ENCODE measurements at places on chromosomes 11 and 22.

- DNase-seq, result peak; percentile 50
These were observed 29.7 kb upstream of the DDX6 start for GRCh38 chr11:118820412-118821357.

DNA sequence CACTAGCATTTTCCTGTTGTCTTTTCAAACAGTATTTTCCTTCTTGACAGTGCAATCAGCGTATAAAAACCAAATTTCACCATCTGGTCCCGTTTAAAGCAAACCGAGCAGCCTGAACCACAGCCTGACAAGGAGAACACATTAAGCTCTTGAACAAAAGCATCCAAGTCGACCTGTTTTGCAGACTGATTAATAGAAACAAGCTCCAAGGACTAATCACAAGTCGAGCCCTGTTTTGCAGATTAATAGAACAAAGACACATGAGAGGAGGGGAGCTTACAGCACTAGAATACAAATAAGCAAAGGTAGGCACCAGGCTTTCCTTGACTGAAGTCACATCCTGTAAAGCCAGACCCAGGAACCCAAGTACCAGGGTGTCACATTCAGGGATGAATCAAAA is 104.8 kb downstream of the MPPED2 start:
- no peak for DNase-seq

- no peak for DNase-seq
These were observed 19.3 kb upstream of the CKAP5 start for GRCh38 chr11:46865340-46865739.

DNA sequence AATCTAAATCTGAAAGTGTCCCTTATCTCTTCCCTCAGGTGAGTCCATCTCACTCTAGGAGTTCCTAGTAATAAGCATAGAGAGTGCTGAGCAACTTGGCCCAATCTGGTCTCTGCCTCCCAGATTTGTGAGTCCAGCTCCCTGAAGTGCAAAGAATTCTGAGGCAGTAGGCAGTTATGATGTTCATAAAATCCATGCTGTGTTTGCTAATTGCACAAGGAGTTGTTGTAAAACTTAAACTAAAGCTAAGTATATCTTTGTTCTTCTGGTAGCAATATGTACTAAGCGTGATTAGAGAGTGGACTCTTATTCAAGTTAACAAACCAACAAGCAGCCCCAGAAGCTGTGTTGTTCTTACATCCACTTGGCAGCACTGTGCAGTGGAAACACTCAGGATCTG is 7.6 kb upstream of the PTH start:
- DNase-seq, result no peak

DNA sequence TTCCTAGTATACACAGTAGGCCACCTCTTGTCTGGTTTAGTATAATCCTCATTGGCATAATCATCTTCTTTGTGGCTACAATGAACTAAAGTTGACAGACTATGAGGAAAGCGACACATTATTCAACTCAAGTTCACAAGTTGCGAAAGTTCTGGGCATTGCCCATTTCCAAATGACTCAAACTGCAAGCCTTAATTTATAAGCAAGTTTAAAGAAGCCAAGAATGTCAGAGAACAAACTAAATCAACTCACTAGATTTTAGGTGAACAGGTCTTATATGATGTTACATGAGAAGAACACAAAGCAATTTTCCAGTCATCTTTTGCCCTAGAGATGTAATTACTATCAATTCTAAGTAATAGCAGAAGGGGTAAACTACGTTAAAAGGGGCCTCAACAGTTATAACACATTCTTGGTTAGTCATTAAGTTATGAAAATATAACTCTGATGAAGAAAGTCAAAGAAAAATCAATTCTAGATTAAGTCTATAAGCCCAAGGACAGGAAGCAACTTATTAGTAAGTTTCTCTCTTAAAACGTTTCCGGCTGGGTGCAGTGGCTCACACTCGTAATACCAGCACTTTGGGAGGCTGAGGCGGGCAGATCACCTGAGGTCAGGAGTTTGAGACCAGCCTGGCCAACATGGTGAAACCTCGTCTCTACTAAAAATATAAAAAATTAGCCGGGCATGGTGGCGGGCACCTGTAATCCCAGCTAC is 21.5 kb downstream of the PICALM start:
- DNase-seq, result no peak

GRCh38 chr11:70637186-70637800 is 239.0 kb downstream of the CTTN start:
- no peak for DNase-seq

GRCh38 chr11:624705-625635 is at the start of gene CDHR5:
Gene CDHR5 (minus strand): TSS chr11:624955. CDS start chr11:624902, 53 bp downstream.
- no peak for DNase-seq

DNA sequence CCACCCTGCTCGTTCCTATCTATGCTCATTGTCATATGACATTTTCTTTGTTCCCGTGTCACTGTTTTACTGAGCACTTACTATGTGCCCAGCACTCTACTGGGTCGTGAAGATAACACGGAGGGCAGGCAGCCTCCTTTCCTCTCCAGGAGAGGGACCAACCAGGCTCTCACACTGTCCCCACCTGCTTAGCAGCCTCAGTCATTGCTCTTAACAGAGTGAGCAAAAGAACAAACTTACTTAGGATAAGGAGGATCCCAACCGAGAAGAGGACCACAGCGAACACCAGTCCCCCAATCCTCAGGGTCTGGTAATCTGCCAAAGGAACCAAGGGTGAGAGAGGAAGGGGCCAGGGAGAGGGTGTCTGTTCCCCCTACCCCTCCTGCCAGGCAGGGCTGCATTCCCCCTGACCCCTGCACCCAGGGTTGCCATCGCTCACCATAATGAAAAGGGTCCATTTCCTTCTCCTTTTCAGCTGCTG is 17.0 kb upstream of the FXYD2 start:
- DNase-seq, result no peak

GRCh38 chr11:134037046-134037908 is 31.6 kb upstream of the JAM3 start:
- DNase-seq, result peak; percentile 64

- no peak for DNase-seq
These were observed 29.5 kb downstream of the OR2AG2 start for GRCh38 chr11:6742260-6742659.

GRCh38 chr11:114483929-114484328 is 44.7 kb downstream of the REXO2 start:
- no peak for DNase-seq

DNA sequence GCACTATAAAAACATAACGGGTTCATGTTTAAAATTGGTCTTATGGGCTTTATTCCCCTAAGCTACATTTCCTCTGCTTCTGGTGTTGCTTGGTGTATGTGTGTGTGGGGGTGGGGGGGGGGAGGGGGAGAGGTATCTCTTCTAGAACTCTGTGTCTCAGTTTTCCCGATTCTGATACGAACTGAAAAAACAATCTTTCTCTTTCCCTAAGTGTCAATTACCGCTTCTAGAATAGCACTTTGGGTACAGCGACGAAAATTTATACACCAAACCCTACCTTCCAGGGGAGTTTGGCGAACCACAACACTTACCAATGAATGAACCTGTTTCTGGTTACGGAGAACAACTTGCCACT is 636 bp downstream of the NUP160 start:
- DNase-seq, result no peak

GRCh38 chr22:29799217-29799680 is 32.1 kb downstream of the UQCR10 start:
- peak; percentile 63 for DNase-seq

DNA sequence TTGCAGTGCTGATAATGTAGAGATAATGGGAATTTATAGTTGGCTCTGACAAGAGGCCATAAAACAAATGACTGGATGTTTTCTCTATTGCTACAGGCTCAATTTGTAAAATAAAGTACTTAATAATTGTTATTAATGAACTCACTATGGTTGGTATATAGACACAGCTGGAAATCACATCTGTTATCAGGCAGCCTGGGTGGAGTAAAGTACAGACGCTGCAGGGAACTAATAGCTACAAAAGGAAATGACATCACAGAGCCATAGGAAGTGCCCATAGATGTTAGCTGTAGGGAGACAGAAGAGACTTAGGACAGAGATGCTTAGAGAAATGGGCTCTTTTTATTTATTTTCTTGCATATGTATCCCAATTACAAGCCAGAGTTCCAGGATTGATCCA is 81.0 kb upstream of the SNX19 start:
- DNase-seq, result no peak

GRCh38 chr11:9754010-9754471 is 90.2 kb downstream of the SWAP70 start:
- no peak for DNase-seq

GRCh38 chr22:33883961-33884808 is 36.1 kb downstream of the LARGE1 start:
- no peak for DNase-seq

GRCh38 chr11:119505861-119506260 is 82.9 kb upstream of the THY1 start:
- no peak for DNase-seq

DNA sequence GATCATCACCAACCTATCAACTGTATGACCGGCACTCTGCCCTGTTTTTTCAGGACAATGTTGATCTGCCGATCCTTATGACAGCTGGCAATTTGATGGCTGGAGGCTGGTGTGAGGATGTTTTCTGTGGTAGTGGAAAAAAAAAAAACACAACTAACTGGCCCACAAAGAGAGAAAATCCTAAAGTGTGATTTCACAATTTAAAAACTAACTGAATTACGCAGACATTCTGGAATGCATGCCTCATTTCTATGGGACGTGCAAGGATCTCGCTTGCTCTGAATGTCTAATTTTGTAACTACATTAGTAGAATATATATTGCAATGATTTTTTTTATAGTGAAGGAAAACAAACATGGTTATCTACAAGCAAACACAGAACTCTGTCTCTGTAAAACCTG is 590.5 kb downstream of the ETS1 start:
- no peak for DNase-seq

- DNase-seq, result no peak
These were observed 313 bp downstream of the PRCP start for GRCh38 chr11:82899957-82900276.

GRCh38 chr22:28053896-28054818 is 135.1 kb upstream of the PITPNB start:
- no peak for DNase-seq

GRCh38 chr11:32062540-32062939 is 28.3 kb upstream of the RCN1 start:
- no peak for DNase-seq

DNA sequence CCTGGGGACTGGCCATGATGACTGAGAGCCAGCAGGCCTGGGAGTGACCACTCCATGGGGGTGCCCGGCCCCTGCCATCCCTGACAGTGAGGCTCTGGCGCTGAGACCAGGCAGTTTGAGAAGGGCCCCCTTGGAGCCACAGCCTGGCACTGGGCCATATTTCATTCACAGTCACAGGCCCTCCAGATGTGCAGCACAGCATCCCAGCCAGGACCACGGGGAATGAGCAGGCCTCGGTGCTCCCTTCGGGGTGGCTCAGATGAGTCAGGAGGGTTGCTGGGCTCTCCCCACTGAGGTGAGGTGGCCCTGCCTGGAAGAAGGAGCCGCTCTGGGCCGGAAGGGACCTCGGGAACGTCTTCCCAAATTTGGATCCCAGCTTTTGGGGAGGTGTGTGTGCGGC is 53.0 kb downstream of the GRAMD4 start:
- no peak for DNase-seq

DNA sequence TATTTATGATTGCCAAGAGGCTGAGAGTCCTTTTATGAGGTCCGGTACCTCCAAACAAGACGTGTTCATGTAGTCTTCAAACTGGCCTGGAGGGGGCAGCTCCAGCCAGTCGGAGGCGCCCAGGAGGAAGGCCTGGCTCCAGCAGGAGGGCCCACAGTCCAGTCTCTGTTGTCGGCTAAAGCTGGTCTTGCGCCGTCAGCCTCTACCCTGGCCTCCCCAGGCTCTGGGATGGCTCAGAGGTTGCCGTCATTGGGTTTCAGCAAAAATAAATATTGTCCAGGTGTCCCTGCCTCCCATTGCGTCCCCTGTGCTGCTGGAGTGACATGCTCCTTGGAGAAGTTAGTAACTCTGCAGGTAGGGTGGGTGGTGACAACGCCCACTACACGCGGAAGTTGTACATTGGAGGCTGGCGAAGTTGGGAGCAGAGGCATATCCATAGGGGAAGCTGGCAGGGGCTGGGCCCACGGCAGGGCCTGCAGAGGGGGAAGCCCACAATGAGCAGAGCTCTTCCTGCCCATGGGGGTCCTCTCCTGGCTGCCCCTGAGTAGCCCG is 1.0 kb upstream of the SLC25A1 start:
- DNase-seq, result peak; percentile 83

- DNase-seq, result no peak
These were observed 73.4 kb upstream of the TEAD1 start for GRCh38 chr11:12600829-12601228.

DNA sequence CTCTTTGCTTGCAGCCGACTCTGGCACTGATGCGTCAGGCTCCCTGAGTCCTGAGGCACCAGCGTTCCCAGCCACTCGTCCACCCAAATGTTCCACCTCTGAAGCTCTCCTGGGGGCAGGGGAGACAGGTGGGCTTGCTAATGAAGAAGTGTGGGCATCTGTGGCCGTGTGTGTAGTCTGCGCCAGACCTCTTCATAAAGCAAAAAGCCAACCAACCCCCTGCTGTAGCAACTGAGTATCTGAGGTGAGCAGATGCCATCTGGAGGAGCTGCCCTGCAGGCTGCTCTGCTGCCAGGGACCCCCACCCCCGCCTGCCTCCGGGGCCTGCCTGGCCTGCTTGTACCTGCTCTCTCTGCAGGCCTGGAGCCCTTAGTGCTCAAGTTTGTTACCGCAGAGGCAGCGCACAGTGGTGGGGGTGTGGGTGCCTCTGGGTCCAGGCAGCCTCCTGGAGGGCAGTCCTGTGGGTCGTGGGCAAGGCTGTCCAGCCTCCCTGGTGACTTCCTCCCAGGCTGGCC is 272.5 kb downstream of the TBC1D22A start:
- no peak for DNase-seq

DNA sequence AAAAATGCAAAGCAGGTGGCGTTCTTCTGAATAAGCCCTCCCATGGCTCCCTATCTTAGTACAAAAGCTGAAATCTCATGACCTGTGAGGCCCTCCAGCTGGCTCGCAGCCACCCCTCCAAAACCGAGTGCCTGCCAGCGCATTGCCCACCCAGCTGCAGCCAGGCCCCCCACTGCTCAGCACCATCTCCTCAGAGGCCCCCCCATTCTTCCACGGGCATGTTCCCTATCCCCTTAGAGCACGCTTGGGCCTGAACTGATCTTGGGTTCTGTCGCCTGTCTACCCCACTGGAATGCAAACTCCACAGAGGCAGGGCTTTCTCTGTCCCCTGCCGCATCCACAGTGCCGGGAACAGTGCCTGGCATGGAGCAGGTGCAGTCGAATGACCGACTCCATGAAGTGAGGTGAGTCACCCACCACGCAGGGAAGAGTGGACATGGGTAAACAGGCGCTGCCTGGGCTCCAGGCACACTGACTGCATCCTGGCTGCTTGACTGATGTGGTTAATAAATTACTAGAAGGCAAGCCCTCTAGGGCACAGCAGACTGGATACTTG is 11.3 kb upstream of the EFCAB6 start:
- no peak for DNase-seq

Data from dorsolateral prefrontal cortex (tissue), 122 donors.